CD4-positive, alpha-beta T cell treated with Interleukin-1 beta for 1 hour (primary cell): ENCODE measurements at places on chromosomes 16 and 17.

DNA sequence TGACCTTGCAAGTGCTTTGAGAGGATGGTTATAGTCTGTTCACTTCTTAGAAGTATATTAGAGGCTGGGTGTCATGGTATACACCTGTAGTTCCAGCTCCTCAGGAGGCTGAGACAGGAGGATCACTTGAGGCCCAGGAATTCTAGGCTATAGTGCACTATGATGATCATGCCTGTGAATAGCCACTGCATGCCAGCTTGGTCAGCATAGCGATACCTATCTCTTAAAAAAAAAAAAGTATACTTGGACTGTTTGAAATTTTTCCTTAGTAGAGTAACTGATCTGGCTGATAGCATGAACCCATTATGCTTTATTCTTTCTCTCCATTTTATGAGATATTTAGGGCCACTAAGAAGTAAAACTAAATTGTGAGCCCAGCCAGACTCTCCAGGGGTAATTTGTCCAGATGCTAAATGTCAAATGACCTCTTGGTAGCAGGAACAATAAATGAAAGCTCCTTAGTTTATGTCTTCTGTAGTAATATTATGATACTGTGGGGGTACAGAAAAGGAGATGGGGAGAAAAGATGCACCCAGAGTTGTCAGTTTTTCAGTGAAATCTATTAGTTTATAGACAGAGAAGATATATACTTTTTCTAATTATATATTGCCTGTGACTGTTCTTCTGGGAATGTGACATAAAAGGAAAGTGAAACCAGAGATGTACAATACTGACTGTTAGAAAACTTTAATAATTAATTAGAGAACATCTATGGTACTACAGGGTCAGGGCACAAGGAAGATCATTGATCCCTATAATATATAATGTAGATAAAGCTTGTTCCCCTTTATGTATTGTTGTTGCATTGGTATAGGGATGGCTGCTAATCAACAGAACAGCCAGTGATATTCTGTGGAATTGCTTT is 335.3 kb upstream of the TBX2 start:
- DNase-seq = no peak

DNA sequence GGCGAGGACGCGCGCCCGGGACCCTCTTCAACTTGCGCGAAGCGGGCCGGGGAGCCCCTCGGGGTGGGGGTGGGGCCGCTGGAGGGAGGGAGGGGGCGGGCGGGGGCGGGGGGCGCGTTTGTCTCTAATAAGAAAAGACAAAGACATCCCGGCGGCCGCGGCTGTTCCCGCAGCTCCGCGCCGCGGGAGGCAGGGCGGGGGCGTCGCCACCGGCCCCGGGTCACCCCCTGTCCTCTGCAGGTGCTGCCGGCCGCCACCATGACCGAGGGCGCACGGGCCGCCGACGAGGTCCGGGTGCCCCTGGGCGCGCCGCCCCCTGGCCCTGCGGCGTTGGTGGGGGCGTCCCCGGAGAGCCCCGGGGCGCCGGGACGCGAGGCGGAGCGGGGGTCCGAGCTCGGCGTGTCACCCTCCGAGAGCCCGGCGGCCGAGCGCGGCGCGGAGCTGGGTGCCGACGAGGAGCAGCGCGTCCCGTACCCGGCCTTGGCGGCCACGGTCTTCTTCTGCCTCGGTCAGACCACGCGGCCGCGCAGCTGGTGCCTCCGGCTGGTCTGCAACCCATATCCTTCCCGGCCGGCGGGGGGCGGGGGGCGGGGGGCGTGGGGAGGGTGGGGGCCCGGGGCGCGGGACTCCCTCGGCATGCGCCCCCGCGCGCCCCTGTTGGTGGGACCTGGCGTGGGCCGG is 714 bp downstream of the CACNA1H start:
- no peak for DNase-seq

DNA sequence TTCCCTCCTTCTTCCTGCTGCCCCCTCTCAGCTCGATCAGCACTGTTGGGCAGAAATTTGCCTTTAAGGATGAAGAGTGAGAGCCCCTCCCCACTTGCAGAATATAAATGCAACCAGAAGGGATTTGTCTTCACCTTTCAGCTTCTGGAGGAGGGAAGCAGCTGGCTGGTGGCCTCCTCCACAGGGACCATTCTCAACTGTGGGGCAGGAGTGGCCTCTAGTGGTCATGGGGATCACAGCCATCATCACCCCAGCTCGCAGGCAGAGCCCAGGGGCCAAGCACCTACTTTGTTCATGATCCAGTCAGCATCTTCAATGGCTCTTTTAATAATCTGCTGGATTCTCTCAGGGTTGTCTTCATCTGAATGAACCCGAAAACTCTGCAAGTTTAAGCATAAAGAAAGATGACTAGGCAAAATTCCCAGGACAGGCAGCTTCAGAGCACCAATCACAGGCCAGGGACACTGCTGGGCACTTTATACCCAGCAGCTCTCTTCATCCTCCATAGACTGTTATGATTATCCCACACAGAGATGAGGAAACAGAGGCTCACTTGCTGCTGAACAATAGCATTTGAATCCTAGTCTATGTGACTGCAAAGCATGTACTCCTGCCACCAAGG is 13.1 kb downstream of the LYRM9 start:
- peak; percentile 67 for DNase-seq

GRCh38 chr17:67628580-67629013 is 89.1 kb upstream of the NOL11 start:
- peak; percentile 11 for DNase-seq

DNA sequence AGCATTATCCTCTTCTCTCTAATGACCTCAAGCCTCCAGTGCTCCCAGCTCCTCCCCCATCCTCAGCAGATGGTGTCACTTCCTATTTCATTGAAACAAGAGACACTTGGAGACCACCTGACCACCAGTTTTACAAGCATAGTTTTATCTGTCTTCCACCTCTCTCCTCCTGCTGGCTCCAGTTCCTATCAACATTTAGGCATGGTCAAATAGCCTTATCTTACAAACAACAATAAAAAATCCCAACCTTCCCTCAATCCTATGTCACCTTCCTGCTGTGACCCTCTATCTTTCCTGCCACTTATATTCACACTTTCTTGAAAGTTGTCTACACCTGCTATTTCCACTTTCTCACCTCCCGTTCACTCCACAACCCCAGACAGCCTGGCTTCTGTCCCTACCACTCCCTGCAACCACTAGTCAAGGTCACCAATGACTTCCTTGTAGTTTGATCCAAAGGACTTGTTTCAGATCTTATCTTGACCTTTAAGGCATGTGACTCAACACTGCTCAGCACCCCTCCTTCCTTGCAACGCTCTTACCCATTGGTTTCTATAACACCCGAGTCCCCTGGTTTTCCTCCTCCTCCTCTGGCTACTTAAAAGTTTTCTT is 4.3 kb upstream of the NTN1 start:
- DNase-seq = no peak

- DNase-seq = no peak
Observed at GRCh38 chr17:63138713-63139112, 172.7 kb downstream of the TANC2 start.
